ENCODE measurements at places on chromosomes 3 and 15.

DNA sequence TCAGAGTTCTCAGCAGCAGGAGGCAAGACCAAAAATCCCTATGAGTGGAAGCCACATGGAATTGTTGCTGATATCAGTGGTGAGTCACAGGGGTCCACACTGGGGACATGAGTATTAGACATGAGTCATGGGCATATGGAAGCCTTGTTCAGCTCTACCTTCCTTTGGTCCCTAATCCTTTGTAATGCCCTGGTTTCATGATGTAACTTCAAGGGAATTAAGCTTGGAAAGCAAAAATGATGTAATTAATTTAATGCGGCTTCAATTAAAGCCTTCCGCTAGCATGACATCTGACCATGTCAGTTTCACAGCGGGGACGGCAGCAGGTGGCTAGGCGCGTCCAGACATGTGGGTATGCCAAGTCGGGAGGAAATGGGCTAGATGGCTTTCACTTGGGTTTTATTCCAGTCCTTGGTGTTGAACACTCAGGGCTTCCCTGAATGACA is 176.1 kb upstream of the RGMA start:
- H3K4me3 ChIP-seq = no peak overlapping the region
- DNase-seq = no peak
- H3K27me3 ChIP-seq = no peaks in the 10 kb centered on the region
- peaks cover 16% of the 10 kb centered on the region for H3K36me3 ChIP-seq

GRCh38 chr15:75452865-75453702 is 1.6 kb upstream of the SIN3A start:
- no peaks in the 10 kb centered on the region for H3K36me3 ChIP-seq
- H3K4me3 ChIP-seq = peak overlapping the region; percentile 97
- peak overlapping the region; percentile 96 for H3K27ac ChIP-seq
- H3K4me1 ChIP-seq = peaks cover 12% of the 10 kb centered on the region

- no peak overlapping the region for H3K27ac ChIP-seq
- H3K27me3 ChIP-seq = no peaks in the 10 kb centered on the region
- H3K4me1 ChIP-seq = no peaks in the 10 kb centered on the region
- DNase-seq = no peak
Observed at GRCh38 chr3:66021731-66022131, 17.0 kb downstream of the MAGI1 start.

DNA sequence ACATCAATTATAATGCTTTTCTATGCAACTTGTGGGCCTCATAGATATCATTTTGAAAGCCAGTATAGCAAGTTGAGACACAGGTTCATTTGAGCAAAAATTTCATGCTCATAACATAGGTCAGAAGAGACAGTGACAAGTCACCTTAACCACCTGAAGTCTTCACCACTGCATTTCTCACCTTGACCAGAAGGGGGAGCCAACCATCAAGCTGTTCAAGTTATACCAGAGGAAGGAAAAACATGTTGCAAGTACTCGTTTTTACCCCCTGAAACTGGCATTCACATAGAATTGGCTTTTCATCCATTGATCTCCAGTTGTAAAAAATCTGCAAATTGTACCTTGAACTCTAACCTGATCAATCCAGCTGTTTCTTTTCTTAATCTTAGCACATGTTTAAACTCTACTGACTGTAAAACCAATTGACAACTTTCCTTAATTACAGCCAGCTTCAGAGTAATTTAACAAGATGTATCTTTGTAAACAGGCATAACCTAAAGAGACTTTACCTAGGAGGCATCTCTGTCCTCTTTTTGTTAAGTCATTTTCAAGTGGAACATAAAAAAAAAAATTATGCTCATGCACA is 1.4 kb downstream of the LMOD3 start:
- H3K36me3 ChIP-seq = no peaks in the 10 kb centered on the region
- H3K4me1 ChIP-seq = peaks cover 2% of the 10 kb centered on the region
- no peaks in the 10 kb centered on the region for H3K27me3 ChIP-seq
- H3K4me3 ChIP-seq = no peak overlapping the region

DNA sequence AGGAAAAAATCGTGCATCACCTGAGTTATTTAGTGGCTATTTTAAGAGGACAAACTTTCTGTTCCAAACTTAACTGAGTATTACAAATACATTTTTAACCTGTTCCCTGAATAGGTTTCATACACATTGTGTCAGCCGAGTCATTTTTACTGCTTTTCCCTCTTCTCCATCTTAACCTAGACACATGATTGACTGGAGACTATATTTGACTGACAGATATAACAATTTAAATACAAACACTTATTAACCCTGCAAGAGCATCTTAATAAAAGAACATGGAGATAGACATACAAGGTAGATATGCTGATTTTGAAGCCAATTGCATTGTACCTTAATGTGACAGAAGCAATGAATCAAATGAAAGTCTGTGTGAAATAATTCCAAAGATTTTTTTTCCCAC is 810.5 kb upstream of the ARPP21 start:
- no peak overlapping the region for H3K4me3 ChIP-seq
- no peak overlapping the region for H3K27ac ChIP-seq
- no peaks in the 10 kb centered on the region for H3K4me1 ChIP-seq
- H3K36me3 ChIP-seq = no peaks in the 10 kb centered on the region

DNA sequence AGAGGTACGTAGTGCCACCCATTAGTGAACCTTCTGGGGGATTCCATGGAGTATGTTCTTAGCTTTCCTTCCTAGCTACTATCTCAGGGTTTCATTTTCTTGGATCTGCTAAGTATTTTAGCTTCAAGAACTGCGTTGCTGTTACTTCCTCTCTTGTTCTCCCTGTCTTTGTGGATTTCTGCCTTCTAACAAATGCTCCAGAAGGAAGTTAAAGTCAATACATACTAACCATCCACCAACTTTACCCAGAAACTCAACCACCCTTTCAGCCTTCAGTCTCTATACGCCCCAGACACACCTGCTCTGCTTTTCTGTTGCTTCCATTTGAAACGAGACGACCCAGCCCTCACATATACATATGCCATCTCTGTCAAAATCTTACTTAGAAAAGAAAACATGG is 2.4 kb upstream of the KLF13 start:
- H3K27me3 ChIP-seq = peaks cover 20% of the 10 kb centered on the region
- H3K4me1 ChIP-seq = peaks cover 31% of the 10 kb centered on the region
- H3K27ac ChIP-seq = peak overlapping the region; percentile 96
- no peaks in the 10 kb centered on the region for H3K36me3 ChIP-seq

Measured in glutamatergic neuron (in vitro differentiated cells).